ENCODE measurements at places on chromosomes 13 and 19.

GRCh38 chr19:52923778-52924593 is 758 bp upstream of the ZNF888 start:
- peak; percentile 78 for DNase-seq

GRCh38 chr13:33123066-33123859 is 107.0 kb downstream of the KL start:
- DNase-seq, result peak; percentile 81

DNA sequence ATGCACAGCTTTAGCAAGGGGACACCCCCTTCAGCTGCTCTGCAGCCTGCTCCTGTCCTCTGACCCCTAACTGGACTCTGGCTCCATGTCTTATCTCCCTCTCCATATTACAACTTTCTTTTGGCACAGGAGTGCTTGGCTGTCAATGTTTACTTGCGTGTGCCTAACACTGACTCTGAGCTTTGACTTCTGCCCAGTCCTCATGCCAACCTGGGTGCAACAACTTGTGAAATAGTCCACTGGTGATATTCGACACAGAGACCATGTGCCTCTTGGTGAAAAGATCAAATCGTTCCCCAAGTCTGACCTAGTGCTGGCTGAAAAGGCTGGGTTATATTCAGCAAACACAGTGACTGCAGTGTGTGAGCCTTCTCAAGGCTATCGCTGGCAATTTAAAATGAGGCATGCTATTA is 34.1 kb upstream of the KLF12 start:
- no peak for DNase-seq

DNA sequence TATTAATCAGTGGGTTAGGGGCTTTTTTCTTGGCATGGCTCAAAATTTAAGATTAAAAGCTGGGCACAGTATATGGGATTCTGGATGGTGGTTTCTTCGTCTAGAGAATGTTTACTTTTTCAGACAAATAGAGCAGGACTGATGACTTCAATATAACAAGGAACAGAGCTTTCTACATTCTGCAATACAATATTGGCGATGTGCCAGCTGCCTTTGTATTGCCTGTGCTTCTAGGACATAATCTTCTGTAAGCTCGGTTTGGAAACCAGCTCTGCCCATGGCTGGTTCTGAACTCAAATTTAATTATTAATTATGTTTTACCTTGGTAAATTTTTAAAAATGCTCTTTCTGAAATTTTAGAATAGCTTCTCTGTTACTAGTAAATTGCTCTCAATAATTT is 139.1 kb upstream of the TRPC4 start:
- no peak for DNase-seq

DNA sequence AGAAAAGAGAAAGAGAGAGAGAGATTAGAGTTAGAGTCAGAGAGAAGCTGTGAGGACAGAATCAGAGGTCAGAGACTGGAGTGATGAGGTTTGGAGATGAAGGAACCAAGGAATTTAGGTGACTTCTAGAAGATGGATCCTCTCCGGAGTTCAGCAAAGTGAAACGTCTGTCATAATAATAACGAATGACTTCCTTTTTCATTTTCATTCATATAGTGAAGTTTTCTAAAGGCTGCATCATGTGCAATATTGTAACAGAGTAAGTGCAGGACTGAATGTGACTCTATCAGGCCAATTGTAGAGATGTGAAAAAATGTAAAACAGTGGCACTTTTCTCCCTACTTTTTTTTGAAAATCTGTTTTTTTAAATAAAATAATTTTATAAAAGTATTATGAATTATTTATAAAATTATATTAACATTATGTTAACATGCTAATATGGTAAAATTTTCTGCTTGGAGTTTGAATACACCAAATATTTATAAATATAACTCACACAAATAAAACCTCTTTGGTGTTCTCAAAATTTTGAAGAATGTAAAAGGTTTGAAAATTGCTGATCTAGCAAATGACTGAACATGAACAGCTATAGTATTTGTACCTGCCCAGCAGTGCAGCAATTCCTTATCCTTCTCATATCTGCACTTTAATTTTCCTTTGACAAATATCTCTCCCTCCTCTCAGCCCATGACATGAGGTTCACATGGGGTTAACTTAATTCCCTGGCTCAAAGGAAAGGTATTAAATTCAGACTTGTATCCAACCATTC is 4.2 kb upstream of the TNFSF11 start:
- no peak for DNase-seq

All from HL-60 (cell line).